Vagina (tissue), 2 donors: ENCODE measurements at places on chromosomes 13 and 19.

DNA sequence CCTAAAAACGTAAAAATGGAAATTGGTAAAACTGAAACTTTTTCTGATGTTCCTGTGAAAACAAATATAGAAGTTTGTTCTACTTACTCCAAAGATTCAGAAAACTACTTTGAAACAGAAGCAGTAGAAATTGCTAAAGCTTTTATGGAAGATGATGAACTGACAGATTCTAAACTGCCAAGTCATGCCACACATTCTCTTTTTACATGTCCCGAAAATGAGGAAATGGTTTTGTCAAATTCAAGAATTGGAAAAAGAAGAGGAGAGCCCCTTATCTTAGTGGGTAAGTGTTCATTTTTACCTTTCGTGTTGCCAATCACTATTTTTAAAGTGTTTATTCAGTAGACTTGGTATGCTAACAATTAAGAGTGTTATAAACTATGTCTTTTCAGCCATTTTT is 25.6 kb downstream of the BRCA2 start:
- no peak for DNase-seq

GRCh38 chr19:46542428-46543230 is 47.0 kb upstream of the PNMA8B start:
- no peak for DNase-seq

DNA sequence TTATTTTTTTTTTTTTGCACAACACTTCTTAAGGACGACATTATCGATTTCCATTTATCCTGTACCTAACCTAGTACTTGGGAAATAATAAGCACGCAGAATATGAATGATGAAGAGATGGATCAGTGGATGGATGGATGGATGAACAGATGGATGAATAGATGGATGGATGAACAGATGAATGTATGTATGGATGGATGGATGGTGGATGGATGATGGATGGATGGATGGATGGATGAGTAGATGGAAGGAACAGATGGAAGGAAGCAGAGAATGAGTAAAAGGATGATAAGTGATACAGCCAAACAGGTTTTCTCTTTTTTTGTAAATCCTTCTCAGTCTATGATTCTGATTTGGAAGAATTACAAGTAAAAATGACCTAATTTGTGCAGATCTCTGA is 166.9 kb downstream of the COL4A1 start:
- DNase-seq: no peak

GRCh38 chr19:43625918-43626579 is 6.6 kb upstream of the ZNF428 start:
- no peak for DNase-seq

GRCh38 chr19:58549664-58550361 is 5.1 kb downstream of the CHMP2A start:
- DNase-seq: no peak

DNA sequence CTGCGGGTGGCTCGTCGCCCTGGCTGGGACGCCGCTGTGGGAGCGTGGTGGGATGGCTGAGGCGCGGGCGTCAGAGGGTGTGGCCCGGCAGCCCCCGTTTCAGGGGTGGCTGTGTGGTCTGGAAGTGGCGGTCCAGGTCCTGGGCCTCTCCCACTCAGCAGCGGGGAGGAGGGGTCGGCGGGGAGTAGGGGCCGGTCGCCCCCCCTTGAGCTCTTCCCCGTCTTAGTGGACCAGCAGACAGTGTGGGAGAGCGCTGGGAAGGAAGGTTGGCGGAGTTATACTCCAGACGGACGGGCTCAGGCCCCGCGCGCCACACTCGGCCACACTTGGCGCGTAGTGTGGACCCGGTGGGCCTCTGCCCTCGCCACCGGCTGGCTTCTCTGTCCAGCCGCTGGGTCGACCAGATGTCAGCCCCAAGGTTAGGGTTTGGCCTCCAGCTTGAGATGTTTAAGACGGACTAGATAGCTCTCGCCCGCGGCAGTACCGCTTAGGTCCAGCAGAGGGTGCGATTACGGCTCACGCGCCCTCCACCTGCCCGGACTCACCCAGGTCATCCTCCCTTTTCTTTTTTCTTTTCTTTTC is 21.7 kb upstream of the ZNF429 start:
- no peak for DNase-seq

- DNase-seq: peak; percentile 92
Measured at GRCh38 chr19:57410877-57411671, at the start of gene ZNF17. Gene ZNF17 (plus strand): TSS chr19:57411161. CDS start chr19:57413616, 2,455 bp downstream.

DNA sequence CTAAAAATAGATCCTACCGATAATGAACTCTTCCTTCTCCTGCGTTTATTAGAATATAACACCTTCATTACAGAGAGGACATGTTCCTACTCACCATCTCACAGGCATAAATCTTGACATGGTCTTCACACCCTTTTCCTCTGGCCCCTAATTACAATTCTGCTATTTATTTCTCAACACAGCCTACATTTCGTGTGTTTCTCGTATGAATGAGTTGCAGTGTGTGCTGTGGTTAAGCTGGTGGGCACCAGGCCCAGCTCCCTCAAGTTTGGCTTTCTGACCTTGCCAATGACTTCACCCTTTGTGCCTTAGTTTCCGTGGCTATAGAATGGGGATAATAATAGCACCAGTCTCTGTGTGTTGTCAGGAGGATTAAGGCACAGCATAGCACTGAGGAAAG is 12.3 kb upstream of the KATNAL1 start:
- no peak for DNase-seq

DNA sequence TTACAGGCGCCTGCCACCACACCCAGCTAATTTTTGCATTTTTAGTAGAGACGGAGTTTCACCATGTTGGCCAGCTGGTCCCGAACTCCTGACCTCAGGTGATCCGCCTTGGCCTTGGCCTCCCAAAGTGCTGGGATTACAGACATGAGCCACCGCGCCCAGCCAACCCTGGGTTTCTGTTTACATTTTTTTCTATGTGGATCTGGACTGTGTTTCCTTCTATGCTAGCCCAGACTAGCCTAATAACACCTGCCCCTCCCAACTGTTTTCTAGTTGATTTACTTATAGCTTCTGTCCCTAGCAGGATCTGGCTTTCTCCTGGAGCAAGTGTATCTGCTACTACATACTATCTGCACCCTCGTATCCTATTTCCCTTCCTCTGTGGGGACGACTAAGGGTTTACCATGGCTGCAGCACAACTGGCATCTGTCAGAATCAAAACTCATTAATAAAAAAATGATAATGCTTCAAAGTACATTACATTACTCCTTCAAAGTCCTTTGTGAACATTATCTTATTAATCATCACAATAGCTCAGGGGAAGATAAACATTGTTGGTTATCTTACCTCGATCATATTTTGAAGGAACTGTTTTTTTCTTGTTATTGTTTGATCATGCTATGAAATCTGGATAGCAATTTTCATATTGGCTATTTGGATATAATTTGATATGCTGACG is 228.3 kb downstream of the KLF5 start:
- DNase-seq: no peak

GRCh38 chr19:40707615-40708014 is 9.1 kb downstream of the COQ8B start:
- DNase-seq: no peak

DNA sequence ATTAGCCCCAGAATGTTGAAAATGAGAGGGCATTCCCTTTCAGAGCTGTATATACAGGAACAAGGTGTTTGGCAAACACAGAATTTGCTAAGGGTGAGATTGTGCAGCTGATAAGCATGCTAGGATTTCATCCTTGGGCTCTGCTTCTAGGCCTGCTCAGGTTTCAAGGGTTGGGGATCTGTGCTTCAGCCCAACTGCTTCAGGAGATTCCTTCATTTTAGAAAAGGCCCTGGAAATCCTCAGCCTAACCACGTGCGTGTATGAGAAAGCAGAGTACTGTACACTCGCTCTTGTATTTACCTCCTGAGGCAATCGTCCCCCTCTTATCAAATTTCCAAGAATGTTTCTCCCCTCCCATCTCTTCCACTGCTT is 291.6 kb upstream of the ARGLU1 start:
- no peak for DNase-seq

- DNase-seq: no peak
Measured at GRCh38 chr13:111644750-111645149, 324.3 kb downstream of the TEX29 start.

- no peak for DNase-seq
Measured at GRCh38 chr19:5684694-5685430, 4.0 kb downstream of the HSD11B1L start.

- no peak for DNase-seq
Measured at GRCh38 chr19:49773663-49774350, 7.0 kb downstream of the AP2A1 start.

GRCh38 chr13:90898811-90899210 is 448.7 kb upstream of the MIR17HG start:
- DNase-seq: no peak

DNA sequence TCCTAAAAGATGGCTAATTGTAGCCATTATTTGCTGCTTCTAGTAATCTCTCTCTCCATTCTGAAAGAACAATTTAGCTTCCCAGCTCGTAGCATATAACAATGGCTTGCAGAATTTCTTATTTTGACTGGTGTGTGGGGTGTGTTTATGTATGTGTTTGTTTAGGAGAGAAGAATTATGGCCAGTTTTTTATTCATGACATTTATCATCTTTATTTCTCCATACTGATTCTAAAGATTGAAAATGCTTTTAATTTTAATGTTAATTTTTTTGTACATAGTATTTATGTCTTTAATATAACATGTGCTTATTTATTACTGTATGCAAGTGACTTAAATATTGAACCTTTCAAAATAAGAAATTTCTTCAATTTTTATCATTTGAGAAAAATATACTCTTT is 115.8 kb upstream of the TMTC4 start:
- no peak for DNase-seq

GRCh38 chr13:20728579-20729311 is 25.2 kb downstream of the IL17D start:
- no peak for DNase-seq

DNA sequence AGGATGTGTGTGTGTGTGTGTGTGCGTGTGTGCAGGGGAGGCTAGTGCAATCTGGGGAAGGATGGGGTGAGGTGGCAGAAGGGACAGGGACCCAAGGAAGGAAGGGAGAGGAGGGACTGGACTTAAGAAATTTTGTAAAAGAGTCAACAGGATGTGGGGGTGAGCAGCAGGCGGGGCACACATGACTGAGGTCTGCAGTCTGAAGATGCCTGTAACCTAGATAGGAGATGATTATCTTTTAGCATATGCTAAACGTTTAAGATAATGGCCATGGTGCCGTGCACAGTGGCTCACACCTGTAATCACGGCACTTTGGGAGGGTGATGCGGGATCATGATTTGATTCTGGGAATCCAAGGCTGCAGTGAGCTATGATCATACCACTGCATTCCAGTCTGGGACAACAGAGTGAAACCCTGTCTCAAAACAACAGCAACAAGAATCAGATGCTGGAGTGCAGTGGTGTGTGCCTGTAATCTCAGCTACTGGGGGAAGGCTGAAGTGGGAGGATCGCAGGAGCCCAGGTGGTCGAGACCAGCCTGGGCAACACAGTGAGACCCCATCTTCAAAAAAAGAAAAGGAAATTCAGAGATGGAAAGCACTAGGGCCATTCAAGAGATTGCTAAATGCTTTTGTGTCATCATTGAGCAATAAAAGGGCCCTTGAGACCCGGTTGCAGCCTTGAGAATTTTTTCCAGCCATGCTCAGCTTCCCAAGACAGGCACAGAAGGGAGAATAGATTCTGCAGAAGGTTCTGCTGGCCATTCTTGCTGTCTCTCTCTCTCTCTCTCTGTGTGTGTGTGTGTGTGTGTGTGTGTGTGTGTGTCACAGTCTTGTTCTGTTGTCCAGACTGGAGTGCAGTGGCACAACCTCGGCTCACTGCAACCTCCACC is 3.8 kb upstream of the ZNF414 start:
- no peak for DNase-seq

- no peak for DNase-seq
Measured at GRCh38 chr13:32530841-32531253, 7.7 kb downstream of the N4BP2L2 start.

GRCh38 chr19:3190921-3191805 is 5.4 kb downstream of the NCLN start:
- no peak for DNase-seq

- DNase-seq: no peak
Measured at GRCh38 chr13:48654511-48654910, 782 bp downstream of the CYSLTR2 start.

- no peak for DNase-seq
Measured at GRCh38 chr13:47846886-47847285, 154.2 kb downstream of the SUCLA2 start.

DNA sequence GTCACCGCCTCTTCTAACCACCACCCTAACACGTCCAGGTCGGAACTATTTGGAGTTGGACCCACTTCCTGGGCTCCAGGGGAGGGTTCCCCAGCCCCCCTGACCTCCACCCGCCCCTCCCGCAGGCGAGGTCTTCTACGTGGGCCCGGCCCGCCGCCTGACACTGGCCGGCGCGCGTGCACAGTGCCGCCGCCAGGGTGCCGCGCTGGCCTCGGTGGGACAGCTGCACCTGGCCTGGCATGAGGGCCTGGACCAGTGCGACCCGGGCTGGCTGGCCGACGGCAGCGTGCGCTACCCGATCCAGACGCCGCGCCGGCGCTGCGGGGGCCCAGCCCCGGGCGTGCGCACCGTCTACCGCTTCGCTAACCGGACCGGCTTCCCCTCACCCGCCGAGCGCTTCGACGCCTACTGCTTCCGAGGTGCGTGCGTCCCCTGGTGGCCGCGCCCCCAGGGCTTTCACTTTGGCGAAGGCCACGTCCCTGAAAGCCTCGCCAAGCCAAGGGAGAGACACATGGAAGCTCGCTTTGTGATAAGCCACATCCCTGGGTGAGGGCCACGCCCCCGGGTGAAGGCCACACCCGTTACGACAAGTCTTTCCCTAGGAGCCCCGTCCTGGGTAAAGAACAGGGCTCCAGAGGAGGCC is 13.2 kb downstream of the NCAN start:
- no peak for DNase-seq
